ENCODE measurements at places on chromosomes 2 and 18. TPM values are rescaled to one million over a fixed set of nuclear protein-coding genes. Genes with fewer than 3 reads are reported as not detected.

ICA1L gene
- 7.1 TPM for total RNA-seq

DNA sequence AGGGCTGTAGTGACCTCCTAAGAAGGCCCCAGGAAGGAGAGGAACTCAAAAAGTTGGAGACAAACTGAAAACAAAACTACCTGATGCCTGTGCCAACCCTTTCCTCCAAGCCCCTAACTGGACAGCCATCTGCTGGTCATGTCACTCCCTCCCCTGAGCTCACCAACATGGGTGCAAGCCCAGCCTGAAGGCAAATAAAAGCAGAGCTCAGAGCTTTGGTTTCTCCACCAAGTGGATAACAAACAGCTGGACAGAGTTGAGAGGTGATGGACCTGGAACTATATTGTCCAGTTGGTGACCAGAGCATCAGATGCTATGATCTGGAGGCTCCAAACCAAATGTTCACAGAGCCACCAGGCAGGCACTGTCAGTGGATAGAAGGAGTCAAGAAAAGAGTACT lies 34.6 kb upstream of the MAL start:
- H3K36me3 ChIP-seq = no peaks in the 10 kb centered on the region
- H3K4me1 ChIP-seq = no peaks in the 10 kb centered on the region
- H3K4me3 ChIP-seq = no peak overlapping the region
- no peak overlapping the region for H3K27ac ChIP-seq
- H3K27me3 ChIP-seq = peaks cover 6% of the 10 kb centered on the region

DNA sequence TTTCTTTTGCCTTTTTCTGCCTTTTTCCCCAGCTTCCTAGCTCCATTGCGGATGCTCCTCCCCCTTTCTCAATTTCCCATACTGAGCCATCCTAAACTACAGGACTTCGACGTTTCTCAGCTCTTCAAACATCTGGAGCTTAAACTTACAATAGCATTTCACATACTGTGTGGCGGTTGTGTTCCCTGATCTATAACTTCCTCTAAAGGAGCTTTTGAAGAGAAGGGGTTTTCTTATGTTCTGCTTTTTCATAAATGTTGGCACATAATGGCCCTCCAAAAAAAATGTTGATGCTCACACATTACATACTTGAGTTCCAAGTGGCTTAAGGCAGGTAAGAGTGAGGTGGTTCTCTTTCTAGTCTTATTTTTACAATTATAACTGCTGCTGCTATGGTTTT lies 87.4 kb downstream of the RNF144A start:
- no peaks in the 10 kb centered on the region for H3K27me3 ChIP-seq
- no peak for DNase-seq
- H3K36me3 ChIP-seq = peaks cover 2% of the 10 kb centered on the region
- peak overlapping the region; percentile 16 for H3K27ac ChIP-seq

DNA sequence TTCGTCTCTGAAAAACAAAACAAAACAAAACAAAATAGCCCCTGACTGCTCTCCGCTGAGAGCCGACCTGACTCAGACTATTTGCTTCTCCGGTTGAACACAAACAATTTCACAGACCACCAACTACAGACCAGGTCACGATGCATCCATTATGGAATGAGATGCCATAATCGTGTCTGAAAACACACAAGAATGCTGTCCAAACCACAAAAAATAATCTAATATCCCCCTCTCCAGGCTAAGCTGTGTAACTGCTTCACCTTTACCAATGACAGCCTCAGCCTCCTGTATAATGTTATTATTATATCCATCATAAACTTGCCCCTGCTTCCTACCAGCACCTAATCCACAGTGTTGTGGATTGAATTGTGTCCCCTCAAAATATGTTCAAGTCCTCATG lies 114.7 kb downstream of the DNAH6 start:
- no peak for DNase-seq
- no peaks in the 10 kb centered on the region for H3K36me3 ChIP-seq
- H3K27me3 ChIP-seq = no peaks in the 10 kb centered on the region
- H3K4me3 ChIP-seq = no peak overlapping the region

ADAM23 gene
- total RNA-seq = 0.54 TPM

Data from activated CD8-positive, alpha-beta T cell treated with anti-CD3 and anti-CD28 coated beads for 36 hours (primary cell).